Ureter (tissue), 1 donor: ENCODE measurements at places on chromosomes 3 and 15. TPM values are rescaled to one million over a fixed set of nuclear protein-coding genes. Genes with fewer than 3 reads are reported as not detected.

GRCh38 chr3:95272166-95272565, 1209.3 kb downstream of the NSUN3 start:
- no peak for DNase-seq

- DNase-seq, result no peak
Observed at GRCh38 chr3:172688588-172688987, 22.3 kb downstream of the NCEH1 start.

- DNase-seq, result no peak
Observed at GRCh38 chr3:112856537-112856936, 9.9 kb upstream of the CD200R1L start.

GRCh38 chr3:73120710-73121109, 59.3 kb downstream of the EBLN2 start:
- DNase-seq, result no peak

The ERICH6 gene
- total RNA-seq, result 0.36 TPM

The C15orf62 gene
- 0.52 TPM for total RNA-seq

DNA sequence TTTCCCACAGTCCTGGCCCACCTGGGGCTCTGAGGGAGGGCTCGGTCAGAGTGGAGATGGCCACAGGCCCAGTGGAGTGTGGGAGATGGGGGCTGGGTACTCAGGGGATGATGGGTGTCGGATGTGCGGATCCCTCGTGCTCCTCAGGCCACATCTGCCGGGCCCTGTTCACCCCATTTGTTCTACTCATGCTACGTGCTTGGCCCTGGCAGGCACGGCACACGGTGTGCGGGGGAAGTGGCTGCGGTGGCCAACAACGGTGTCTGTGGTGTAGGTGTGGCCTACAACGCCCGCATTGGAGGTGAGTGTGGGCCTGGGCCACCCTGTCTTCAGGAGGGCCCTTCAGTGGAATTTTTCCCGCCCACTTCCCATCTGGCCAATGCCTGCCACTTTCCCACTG, 7.0 kb upstream of the FES start:
- no peak for DNase-seq

The ADAMTS7 gene
- total RNA-seq, result 4.2 TPM

GRCh38 chr3:12544652-12545472, 437 bp downstream of the MKRN2OS start:
- no peak for DNase-seq

DNA sequence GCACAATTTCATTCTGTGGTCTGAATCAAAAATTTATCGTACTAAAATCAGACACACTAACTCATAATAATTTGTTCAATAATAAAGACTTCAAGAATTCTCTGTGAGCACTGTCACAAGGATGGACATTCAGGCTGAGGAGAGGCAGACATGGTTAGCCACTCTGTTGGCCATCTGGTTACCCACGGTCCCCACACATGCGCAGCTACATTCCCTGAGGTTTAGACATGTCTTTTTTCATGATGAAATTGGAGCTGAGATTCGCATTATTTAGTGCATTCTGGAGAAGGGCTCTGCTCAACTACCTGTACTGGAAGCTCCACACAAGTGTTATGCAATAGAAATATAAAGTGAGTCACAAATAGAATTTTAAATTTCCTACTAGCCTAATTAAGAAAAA, 156.9 kb downstream of the SUCNR1 start:
- DNase-seq, result no peak
